T-helper 17 cell (primary cell): ENCODE measurements at places on chromosomes 5 and 9. TPM values are rescaled to one million over a fixed set of nuclear protein-coding genes. Genes with fewer than 3 reads are reported as not detected.

- peak; percentile 82 for DNase-seq
Observed at GRCh38 chr9:126719618-126720031, 85.2 kb upstream of the ZBTB43 start.

DNA sequence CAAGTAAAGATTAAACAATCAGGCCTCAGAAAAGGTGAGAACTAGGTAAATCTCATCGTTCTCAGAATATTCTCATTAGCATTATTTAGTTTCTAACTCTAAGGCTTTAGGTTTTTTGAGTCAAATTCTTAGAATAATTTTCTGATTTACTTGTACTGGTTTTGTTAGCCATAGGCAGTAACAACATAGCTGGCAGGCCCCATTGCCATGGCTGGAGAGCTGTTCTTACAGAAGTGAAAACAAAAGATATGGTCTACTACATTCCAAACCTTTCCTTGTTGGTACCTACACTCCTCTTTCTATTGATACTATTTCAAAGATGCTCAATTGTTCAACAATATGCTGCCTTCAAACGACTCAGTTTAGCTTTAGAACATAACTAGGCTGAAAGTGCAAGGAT is 27.3 kb downstream of the IFNW1 start:
- no peak for DNase-seq

DNA sequence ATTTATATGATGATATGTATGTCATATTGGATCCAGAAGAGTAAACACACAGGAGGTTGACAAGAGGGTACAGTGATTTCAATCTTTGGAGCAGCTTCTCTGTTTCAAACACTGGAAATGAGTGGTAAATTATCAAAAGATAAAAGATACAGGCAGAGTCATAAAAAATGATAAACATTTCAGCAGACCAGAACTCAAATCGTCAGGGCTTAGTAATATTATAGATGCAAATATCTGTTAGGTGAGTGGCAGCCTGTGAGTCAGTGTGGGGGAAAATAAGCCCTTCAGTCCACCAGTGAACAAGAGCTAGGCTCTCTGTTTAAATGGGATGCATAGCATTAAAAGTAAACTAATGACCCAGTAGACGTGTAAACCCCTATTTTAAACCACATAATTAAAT is 1378.1 kb downstream of the EFNA5 start:
- DNase-seq, result no peak

GRCh38 chr5:165196961-165197360 is 1691.5 kb downstream of the MAT2B start:
- DNase-seq, result no peak

DNA sequence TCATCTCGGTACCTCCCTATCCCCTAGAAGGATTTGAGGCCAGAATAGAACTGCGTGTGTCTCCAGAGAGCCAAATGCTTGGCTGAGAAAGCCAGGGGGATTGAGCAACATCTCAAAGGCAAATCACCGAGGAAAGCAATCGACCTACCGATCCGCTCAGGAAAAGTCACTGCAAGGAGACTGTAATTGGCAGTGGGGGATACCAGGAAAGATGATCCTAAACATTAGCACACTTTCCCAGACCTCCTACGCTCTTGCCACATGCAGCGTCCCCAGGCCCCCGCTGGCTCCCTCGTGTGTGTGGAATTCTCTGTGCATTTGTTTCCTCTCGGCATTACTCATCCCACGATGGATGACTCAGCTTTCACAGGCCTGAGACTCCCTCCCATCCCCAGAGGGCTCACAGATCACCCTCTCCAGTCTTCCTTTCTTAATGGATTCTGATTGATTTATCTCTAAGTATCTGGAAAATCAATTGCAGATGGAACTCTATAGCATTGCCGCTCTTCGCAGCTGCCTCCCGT is 82.2 kb upstream of the ICE1 start:
- DNase-seq, result no peak

- DNase-seq, result no peak
Observed at GRCh38 chr5:141761-142160, 49.5 kb upstream of the LRRC14B start.

Gene ISCA1
- 66.9 TPM for total RNA-seq

Gene NDFIP1
- total RNA-seq, result 89.6 TPM

Gene CNTNAP3
- not detected for total RNA-seq

Gene LMNB1
- 21.6 TPM for total RNA-seq
